Smooth muscle cell of the brain vasculature (primary cell): ENCODE measurements at places on chromosomes 4 and X.

GRCh38 chrX:30741545-30741944 is 88.3 kb downstream of the GK start:
- no peak for DNase-seq

DNA sequence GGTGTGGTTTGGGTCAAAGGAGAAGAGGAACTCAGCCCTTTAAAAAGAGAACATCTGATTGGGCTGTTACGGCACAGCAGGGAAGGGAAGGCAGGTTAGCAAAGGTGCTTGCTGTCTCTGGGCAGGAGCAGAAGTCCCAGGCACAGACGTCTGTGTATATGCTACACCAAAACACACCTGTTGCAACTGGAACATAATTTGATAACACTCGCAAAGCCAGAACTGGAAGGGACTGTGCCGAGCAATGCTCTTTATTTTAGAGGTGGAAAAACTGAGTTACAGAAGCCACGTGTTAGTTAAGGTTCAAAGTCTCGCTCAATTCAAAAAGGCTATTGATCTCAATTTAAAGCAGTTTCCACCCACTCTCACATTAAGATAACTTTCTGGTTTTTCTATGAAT is 2.2 kb upstream of the FAM114A1 start:
- DNase-seq: no peak

DNA sequence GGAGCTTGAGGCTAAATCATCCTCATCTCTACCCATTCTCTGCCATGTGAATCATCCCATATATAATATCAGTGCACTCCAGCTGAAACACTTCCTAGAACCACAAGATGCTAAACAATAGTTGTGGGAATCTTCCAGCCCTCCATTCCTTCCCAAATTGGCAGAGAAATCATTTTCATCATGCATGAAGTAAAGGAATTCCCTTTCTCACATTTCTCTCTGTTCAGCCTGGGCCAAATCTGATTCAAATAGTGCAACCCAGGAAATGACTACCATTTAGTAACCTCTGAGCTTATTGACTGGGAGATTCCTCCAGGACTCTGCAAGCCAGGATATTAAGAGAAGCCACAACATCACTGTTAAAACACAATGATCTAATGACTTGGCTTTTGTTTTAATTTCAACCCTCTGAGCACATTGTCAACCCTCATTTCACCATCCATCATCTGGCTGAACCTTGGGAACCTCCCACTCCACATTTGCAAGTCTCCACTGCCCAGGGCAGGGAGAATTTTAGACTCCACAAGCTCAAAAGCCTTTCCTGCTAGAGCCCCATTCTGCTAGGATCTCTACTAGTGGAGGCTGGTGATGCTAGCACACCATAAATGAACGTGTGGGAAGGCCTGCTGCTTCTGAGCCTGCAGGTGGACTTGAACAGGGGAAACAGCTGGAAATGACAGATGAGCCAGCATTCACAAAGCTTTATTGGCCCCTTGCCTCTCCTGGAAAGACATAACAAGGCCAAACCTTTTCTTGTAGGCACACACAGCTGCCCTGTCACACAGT is 133.9 kb downstream of the TET2 start:
- no peak for DNase-seq

DNA sequence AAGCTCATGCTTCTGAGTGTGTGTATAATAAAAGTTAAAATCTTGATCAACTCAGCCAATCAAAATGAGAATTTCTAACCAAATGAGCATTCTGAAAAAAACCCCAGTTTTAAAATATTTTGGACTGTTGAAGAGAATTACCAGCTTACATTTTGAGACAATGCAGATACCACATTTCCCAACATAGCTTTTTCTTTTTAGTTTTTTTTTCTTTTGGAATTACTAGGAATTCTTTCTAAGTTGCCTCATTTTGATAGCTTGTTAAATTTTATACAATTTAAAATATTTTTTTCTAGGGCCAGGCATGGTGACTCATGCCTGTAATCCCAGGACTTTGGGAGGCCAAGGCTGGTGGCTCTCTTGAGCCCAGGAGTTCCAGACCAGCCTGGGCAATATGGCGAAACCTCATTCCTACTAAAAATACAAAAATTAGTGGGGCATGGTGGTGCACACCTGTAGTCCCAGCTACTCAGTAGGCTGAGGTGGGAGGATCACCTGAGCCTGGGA is 2.2 kb downstream of the RP2 start:
- DNase-seq: no peak

- no peak for DNase-seq
Observed at GRCh38 chr4:55396308-55397125, 760 bp downstream of the TMEM165 start.

DNA sequence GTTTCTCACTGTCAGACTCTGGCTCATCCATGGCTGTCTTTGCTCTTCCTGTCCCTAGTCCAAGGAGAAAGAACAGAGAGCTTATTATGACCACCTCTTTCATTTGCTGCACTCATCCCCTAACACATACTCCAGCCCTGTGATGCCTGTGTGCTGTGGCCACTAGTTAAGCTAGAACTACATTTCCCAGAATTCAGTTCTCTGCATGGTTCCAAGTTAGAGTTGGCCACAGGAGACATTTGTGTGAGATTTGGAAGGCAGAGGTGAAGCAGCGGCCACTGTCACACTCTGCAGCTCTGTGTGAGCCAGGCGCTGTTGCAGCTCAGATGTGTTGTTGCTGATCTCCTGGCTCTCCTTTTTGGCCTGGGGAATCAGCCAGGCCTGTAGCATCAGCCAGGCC is 188.2 kb upstream of the ATP6AP2 start:
- no peak for DNase-seq

DNA sequence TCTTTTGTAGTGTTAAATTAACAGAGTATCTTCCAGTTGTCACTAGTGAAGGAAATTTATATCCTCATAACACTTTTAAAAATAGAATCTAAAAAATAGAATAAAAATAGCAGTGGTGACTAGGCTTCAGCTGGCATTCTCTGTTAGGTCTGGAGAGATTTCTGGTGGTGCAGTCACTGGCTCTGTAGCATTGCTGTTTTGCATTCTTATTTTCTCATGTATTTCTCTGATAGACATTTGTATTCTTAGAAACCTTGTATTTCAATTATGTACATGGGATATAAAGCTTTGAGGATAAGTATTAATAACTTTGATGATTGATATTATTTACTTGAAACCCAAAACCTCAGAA is 87.6 kb downstream of the TMEM131L start:
- no peak for DNase-seq

DNA sequence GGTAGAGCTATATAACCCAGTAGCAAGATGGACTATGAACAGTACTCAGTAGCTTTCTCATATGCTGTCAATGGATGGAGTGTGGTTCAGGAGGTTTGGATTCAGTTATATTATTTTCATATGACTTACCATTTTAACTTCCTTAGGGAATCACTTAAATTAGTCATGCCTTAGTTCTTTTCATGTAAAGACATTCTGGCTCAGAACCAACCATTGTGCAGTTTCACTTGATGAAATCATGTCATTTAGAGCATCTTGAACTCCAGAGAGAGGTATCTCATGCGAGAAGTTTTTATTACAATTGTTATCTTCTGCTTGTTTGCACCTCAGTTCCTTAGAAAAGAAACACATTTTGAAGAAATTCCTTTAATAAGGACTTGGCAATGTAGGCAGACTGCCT is 55.8 kb downstream of the IL1RAPL2 start:
- no peak for DNase-seq

- no peak for DNase-seq
Observed at GRCh38 chrX:74248889-74249288, 55.1 kb upstream of the ZCCHC13 start.

DNA sequence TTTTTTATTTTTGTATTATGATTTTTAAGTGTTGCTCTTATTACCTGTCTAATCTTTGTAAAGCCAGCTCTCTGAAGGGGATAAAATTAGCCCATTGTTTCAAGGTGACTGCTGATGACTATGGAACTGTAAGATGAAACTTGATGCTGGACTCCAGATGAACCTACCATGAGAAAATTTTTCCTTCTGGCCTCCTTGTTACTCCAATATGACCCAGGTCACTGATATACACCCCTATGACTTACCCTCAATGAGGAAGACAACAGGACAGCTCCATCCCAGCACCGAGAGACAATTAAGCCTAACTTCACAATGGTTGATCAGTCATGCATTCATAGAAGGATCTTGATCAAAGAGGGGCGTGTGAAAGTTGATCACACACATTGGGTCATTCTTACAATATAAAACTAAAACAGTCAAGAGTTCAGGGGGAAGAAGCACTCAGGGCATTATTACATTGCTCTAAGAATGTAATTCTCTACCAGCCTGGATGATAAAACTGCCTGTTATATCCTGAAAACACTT is 230.8 kb upstream of the AGTR2 start:
- no peak for DNase-seq

DNA sequence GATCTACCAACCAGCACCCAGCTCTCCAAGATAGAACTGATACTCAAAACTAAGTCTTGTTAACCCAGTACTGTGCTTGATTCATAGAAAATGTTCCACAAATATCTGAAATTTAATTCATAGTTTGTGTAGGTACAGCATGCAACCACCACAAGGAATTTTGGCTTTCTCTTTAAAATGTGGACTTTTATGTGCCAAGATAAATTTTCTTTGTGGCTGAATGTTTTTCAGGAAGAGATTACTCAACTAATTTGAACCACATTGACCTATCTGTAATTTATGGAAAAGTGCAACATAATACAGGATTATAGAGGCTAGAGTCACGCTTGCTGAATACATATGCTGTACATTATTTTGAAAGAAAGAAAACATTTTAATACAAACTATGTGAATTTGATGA is 730.8 kb downstream of the IL1RAPL1 start:
- no peak for DNase-seq

- no peak for DNase-seq
Observed at GRCh38 chr4:74543983-74544382, 99.0 kb downstream of the AREG start.

DNA sequence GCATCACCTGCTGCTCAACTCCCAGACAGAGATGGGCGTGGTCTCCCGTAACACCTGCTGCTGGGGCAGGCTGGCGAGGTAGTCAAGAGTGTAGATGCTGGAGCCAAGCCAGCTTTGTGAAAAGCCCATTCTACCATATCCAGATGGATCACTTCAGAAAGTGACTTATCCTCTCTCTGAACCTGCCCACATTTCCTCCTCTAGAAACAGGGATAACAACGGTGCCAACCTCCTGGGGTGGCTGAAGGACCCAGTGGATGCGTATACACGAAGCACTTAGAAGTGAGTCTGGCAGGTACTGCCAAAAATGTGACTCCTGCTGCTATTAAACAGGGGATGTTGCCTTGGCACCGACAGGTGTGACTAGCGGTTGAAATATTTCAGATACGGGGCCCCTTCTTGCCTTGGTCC is 95.8 kb downstream of the SORBS2 start:
- DNase-seq: no peak

- DNase-seq: no peak
Observed at GRCh38 chr4:107863416-107863815, 38.7 kb downstream of the SGMS2 start.

DNA sequence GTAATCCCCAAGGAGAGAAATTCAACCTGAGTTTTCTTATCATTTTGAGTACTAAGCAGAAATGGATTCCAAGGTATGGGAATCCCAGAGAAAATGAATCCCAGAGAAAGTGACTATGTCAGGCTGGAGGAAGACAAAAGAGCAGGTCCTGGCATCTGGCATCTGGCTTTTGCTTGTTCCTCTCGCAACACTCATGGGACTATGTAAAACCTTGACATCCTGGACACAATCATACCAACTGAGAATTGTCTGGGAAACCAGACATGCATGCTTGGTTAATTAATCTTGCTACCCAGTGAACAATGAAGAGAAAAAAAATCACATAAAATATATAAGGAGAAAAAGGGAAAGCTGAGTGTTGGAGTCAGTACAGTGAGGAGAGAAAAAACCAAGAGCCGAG is 12.9 kb downstream of the DCAF8L1 start:
- DNase-seq: no peak

GRCh38 chr4:76195326-76195725 is 18.3 kb downstream of the SCARB2 start:
- no peak for DNase-seq

- DNase-seq: no peak
Observed at GRCh38 chr4:96293806-96294205, 453.9 kb downstream of the PDHA2 start.

DNA sequence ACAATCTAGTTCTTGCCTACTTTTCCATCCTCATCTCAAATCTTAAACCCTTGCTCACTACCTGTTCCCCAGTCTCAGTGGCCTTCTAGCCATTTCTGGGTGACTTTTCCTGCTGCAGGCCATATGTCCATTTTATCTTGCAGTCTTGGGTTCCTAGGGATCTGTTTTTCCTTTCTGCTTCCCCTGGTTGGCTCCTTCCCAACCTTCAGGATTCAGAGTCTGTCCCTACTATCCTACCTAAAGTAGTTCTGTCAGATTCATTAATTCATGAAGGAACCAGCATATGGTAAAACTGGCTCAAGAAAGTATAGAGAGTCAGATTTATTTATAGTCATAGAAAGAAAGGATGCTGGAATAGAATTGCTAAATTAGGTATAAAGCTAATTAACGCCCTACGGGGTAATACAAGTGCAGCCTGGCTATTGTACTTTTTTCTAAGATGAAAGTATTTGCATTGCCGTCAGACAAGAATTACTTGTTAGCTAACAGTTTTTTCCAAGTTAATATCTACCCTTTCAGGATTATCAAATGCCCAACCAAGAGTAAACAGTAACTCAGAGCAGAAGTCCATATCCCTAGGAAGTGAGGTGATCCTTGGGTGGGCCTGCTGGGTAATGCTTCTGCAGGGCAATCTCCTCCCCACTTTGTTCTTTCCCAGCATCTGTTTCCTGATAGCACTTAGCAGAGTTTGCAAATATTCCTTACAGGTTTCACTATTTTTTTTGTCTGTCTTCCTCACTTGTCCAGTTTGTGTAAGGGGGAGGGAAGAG is 63.6 kb downstream of the REPS2 start:
- no peak for DNase-seq

DNA sequence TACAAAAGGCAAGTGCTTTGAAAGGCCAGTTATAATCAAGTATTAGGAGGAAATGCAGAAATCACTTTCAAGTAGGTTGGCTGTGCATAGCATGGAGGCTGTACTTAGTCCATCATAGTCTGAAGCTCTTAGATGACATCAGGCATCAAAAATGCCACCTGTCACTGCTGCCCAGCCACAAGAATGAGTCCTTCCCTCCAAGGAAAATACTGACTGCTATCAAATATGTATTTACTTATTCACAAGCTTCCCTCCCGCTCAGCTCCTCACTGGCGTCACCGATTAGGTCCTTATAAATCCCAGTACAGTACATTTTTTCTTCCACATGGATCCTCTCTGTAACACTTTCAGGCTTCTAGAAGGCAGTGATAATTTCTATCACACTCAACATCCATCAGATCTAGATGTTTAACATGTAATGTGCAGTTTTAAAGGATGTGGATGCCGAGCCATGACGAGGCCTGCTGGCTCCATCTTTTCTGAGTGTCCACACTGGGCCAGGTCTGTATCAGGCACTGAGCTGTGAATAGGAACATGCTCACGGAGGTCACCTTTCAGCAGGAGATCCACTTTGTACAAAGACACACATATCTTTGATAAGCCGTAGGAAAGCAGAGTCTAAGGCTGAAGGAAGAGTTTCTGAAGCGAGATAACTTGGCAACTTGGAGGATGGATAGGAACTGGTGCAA is 121.9 kb downstream of the PALLD start:
- DNase-seq: no peak
